ENCODE measurements at places on chromosomes 5 and 9. TPM values are rescaled to one million over a fixed set of nuclear protein-coding genes. Genes with fewer than 3 reads are reported as not detected.

DNA sequence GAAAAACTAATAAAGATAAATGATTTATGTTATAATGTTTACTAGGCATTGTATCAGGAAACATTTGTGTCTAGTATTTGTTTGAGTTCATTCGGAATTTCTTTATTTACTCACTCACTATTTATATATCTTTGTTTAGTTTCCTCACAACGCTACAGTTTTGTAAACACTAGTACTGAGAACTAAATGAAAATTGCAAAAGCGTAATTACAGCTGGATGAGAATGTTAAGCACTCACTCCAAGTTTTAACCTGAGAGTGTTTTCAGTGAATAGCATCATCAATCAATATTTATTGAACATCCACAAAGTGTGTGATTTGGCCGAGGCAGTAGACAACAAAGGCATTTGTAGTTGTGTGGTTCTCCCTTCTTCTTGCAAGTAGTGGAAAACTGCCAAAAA is 969.6 kb upstream of the DMAC1 start:
- DNase-seq = no peak

GRCh38 chr5:8471581-8471980 is 602.6 kb downstream of the MTRR start:
- no peak for DNase-seq

GRCh38 chr9:127320115-127320378 is 55.5 kb downstream of the GARNL3 start:
- no peak for DNase-seq

DNA sequence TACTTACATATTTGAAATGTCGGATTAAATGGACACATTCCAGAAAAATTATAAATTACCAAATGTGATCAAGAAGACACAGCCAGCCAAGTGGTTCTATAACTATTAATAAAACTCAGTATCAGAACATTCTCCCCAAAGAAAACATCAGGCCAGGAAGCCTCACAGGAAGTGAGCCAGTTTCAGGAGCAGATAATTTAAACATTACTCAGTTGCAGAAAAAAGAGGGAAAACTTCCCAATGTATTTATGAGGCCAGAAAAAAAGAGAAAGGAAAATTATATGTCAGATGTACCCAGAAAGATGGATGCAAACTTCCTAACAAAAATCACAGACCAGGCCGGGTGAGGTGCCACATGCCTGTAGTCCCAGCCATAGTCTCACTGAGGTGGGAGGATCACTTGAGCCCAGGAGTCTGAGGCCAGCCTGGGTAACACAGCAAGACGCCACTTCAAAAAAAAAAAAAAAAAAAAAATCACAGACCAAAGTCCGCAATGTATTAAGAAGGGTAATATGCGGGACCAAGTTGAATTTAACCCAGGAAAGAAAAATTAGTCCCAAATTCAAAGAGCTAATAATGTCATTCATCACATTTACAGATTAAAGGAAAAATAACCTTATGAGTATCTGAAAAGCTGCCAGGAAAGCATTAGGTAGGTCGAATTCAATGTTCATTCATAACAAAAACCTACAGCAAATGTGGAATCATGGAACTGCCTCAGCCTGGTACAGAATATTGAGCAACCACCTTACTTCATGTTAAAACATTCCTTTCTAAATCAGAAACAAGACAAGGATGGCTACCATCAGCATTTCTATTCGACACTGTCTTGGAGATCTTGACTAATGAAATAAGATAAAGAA is 37.2 kb upstream of the NRARP start:
- DNase-seq = peak; percentile 81

DNA sequence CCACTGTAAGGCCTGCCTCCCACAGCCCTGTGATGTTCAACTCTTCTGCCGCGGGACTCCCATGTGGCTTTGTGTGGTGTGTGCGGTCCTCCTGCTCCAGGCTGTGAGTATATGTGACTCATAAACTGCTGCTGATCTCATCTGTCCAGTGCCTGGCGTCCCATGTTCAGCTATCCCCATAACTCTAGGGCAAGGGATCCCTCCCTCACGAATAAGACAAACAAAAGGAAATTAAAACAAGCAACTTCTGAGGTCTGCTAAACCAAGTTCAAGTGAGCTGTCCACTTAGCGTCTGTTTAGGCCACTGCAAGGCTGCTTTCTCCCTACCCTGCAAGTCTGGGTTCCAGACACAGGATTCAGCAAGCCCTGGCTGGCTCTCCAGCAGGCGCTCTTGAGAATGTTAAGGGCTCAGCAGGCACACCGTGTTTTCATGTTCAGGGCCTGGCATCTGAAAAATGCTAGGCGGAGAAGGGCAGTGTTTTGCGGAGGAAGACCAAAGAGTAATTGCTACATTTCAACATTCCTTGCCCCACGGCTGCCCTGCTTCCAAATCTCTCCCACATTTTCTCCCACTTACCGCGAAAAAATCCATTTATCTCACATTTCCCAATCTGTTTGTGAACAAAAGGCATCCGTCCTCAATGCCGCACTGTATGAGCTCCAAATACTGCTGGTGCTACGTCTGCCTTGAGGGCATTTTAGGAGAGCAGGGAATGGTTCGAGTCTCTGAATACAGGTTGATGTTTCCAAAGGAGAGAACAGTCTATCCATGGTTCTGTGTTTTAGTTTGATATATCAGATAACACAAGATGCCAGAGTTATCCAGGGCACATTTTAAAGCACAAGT is 280.2 kb downstream of the SEMA5A start:
- no peak for DNase-seq

- no peak for DNase-seq
Observed at GRCh38 chr5:38831909-38832308, 13.9 kb upstream of the OSMR start.

DNA sequence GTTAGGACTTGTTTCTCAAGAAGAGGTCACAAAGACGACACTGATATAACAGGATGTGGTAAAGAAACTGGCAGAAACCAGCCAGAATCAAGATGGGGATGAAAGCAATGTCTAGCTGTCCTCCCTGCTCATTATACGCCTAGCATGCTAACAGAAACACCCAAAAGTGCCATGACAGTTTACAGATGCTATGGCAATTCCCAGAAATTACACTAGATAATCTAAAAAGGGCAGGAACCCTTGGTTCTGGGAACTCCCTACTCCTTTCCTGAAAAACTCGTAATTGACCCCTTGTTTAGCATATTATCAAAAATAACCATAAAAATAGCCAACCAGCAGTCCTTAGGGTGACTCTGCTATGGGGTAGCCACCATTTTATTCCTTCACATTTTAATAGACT is 10.9 kb upstream of the MRPS30 start:
- no peak for DNase-seq

GRCh38 chr5:143665866-143666265 is 146.1 kb upstream of the HMHB1 start:
- DNase-seq = no peak

DNA sequence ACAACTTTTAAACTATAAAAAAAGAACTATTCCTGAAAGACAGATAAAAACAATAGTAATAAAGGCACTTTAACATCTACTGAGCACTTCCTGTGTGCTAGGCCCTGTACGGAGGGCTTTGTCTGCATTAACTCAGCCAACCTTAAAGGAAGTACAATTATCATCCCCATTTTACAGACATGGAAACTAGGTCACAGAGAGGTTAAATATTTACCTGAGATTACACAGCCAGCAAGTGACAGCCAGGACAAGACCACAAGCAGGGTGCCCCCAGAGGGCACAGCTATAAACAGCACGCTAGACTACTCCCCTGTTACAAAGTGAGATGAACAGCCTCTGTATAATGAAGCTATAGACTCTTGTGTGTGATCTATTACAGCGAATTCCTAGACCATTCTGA is 25.5 kb downstream of the DDX31 start:
- DNase-seq = no peak

- DNase-seq = peak; percentile 76
Observed at GRCh38 chr9:112097712-112098688, 77.1 kb downstream of the SUSD1 start.

- DNase-seq = no peak
Observed at GRCh38 chr5:43309637-43310036, 3.6 kb downstream of the HMGCS1 start.

GRCh38 chr5:176529116-176529740 is 8.0 kb downstream of the RNF44 start:
- no peak for DNase-seq

GRCh38 chr5:169538944-169539343 is 44.6 kb upstream of the SPDL1 start:
- no peak for DNase-seq

DNA sequence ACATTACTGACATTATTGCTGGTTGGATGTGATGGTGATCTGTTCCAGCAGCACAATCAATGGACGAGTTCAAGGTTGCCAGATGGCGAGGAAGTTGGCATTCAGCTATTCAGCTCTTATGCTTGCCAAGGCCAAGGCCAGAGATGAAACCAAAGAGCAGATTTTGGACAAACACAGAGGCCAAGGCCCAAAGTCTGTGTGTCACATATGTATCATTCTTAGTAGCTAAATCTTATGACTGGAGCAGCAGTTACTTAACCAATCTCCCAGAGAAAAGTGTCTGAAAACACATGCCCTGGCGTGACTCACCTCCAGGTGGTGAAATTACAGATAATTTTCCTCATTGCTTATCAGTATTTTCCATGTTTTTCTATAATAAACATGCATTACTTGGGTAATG is 189.0 kb upstream of the EGFLAM start:
- DNase-seq = no peak

- DNase-seq = no peak
Observed at GRCh38 chr9:11868795-11869194, 824.4 kb upstream of the TYRP1 start.

GRCh38 chr5:3022665-3023064 is 271.2 kb upstream of the IRX2 start:
- no peak for DNase-seq

DNA sequence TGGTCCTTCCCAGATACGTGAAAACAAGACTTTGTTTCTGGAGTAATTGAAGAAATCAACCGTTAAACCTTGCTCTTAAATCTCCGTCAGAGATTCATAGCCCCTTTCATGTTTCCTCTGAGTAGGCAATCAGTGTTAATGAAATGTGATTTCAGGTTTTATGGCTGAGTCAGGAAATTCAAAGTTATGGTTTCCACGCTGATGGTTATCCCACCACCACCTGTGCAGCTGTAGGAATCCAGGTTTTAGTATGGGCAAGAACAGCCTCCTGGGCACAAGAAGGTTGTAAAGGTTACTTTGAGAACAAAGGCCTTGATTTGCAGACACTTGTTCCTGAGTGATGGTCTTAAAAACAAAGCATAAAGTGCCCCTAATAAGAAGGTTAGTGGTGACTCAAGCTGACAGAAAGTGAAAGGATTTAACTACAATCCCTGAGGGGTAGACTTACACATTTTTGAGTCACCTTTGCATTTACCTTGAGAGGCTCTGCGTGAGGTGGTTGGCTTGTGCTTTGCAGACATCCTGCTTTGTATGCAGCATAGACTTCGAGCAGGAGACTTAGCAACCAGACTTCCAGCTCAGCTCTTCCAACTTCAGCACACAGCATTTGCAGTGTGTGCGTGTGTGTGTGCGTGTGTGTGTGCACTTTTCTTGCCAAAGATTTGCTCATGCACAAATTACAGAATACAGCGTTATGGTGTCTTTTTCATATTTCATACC is 159.6 kb downstream of the TLE4 start:
- DNase-seq = no peak

DNA sequence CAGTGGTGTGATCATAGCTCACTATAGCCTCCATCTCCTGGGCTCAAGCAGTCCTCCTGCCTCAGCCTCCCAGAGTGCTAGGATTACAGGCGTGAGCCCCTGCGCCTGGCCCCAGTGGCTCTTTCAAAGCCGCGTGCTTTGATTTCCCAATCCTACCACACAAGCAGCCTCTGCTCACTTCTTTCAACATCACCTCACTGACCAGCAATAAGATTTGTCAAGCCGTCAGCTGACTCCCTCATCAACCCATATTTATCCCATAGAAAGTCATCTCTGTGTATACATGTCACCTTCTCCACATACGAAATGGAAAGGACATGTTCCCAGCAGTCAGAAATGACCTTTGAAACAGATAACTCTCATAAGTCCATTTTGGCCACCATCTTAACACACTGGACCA is 26.0 kb downstream of the SLC31A2 start:
- DNase-seq = no peak

- DNase-seq = no peak
Observed at GRCh38 chr5:2591777-2592453, 159.6 kb downstream of the IRX2 start.

DNA sequence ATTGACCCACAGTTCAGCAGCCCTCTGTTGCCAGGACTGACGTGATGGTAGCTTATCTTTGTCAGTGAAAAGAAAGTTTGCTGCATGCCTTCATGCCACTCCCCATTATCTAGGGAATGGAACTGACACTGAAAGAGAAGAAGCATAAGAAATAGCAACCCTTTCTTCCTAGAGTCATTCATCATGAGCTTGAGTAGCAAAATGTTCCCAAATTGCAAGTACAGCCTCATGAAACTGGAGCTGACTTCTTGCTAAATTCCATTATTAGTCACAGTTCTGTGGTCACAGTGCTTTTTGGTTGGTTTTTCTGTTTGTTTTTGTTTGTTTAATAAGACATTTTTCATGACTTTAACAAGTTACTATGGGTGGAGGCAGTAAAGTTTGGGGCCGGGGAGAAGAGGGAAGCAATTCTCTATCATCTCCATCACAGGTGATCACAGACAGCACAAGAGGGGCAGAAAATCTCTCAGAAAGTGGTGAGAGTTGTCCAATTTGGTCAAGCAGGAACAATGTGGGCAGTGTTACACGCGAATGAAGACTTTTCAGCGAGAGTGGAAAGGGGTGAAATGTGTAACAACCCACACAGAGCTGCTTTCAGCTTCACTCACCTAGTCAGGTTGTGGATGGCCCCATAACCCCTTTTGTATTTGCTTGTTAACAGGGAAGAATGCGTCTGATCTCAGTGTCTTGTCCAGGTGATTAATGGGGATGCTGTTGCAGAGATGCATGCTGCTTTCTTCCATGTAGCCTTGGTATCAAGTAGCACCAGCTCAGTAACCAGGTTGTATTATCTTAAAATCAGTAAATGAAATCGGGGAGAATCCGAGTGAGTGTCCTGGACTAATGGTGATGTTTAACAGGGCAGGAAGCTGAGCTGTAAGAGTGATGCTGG is 440.4 kb downstream of the DMRT2 start:
- DNase-seq = no peak

DNA sequence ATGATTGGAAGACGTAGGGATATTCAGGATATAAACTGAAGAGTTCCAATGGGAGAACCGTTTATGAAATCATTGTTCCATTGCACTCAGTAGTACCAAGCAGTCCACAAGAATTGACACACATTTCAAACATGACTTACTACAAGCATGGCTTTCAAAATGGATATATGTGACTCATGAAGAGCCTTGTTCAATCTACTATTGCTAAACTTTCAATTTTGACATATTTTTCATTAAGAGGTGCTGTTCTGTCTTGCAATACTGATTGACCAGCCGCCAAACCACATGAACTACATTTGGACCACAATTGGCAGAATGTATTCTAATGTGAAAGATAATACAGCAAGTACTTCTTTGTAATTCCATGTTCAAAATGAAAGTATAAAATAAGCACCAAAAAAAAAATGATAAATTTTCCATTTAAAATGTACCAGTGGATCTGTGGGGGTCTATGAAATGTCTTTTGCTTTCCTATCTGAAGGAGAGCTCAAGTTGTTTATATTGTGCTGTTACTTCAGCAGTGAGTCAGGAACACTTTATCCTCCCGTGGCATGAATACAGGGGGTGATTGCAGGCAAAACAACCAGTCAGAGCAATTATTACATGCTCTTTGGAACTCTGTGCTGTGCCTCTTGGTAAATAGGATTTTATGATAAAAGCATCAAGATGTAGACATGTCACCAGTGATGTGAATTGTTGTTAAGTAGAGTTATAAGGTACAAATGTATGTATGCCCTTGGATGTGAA is 366.0 kb downstream of the ARRDC3 start:
- no peak for DNase-seq

Gene MVB12B
- 16.3 TPM for total RNA-seq

Gene GLDC
- total RNA-seq = 3.4 TPM

Gene DTWD2
- total RNA-seq = 3.8 TPM

Gene FOXI1
- total RNA-seq = not detected

Gene LCN10
- total RNA-seq = 0.13 TPM
